ENCODE measurements at places on chromosomes 4 and X.

- no peak for DNase-seq
Measured at GRCh38 chrX:2514131-2514530, 13.4 kb upstream of the DHRSX start.

- no peak for DNase-seq
Measured at GRCh38 chr4:38034986-38035882, 75.0 kb downstream of the PTTG2 start.

- peak; percentile 50 for DNase-seq
Measured at GRCh38 chr4:108166441-108167315, 2.1 kb downstream of the LEF1 start.

DNA sequence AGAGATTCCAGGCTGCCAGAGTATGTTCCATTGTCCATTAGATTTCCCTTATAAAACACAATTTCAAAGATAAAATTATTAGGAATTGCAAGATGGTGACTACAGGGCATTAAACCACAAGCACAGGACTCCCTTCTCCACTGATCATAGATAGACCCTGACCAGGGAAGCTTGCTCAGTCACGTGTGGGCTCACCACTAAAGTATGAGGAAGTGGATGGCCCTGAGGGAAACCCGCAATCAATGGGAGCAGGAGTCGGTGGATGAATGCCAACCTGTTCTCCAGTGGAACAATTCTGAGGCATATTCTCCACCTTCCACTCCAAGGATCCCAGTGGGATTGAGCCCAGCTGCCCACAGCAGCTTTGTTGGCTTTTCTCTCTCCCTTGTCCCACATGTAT, 515.7 kb downstream of the BCOR start:
- DNase-seq: no peak

DNA sequence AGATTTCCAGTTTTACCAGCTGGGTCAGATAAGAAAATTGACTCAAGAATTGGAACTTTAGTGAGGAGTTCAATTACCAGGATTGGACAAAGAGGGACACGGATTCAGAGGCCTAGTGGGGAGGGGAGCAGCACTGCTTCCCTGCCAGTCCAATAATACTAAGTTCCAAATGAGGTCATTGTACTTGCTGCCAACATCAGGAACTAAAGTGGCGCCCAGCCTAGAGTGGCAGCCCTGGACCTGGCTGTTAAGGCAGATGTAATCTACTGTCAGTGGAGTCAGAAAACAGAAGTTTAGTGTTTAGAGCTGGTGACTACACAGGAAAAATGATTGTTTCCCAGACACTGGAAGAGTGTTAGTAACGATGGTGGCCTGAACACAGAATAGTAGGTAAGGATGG, 42.7 kb upstream of the RAPGEF2 start:
- no peak for DNase-seq

- peak; percentile 52 for DNase-seq
Measured at GRCh38 chr4:139453041-139453370, 915 bp upstream of the RAB33B start.

DNA sequence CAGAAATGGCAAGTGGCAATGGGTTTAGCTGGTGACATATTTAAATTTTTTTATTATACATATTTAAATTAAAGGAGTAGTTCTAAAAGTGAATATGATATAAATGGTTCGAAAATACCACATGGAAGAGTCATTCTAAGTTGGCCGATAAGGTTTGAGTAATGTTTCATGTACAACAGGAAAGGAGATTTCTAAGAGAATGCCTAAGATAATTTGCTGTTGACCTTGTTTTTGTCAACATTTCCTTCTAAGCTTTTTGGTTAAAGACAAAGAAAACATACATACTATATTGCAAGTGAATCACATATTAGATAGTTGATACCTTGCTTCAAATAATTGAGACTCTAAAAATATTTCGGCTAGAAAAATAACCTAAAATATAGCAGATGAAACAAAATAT, 526.6 kb upstream of the SLIT2 start:
- no peak for DNase-seq

DNA sequence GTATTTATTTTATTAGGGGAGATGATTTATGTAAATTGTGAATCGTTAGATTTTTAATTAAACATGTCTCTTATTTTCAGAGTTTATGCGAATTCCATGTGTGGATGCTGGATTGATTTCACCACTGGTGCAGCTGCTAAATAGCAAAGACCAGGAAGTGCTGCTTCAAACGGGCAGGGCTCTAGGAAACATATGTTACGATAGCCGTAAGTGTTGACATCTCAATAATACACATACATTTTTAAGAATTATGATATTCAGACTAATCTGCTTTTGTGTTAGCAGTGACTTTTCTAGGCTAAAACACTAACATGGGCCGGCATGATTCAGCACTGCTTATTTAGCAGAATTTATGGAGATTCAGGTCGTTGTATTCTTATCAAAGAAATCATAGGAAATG, 91.2 kb downstream of the RAP1GDS1 start:
- no peak for DNase-seq

- no peak for DNase-seq
Measured at GRCh38 chrX:54223581-54223980, 40.5 kb upstream of the FAM120C start.

DNA sequence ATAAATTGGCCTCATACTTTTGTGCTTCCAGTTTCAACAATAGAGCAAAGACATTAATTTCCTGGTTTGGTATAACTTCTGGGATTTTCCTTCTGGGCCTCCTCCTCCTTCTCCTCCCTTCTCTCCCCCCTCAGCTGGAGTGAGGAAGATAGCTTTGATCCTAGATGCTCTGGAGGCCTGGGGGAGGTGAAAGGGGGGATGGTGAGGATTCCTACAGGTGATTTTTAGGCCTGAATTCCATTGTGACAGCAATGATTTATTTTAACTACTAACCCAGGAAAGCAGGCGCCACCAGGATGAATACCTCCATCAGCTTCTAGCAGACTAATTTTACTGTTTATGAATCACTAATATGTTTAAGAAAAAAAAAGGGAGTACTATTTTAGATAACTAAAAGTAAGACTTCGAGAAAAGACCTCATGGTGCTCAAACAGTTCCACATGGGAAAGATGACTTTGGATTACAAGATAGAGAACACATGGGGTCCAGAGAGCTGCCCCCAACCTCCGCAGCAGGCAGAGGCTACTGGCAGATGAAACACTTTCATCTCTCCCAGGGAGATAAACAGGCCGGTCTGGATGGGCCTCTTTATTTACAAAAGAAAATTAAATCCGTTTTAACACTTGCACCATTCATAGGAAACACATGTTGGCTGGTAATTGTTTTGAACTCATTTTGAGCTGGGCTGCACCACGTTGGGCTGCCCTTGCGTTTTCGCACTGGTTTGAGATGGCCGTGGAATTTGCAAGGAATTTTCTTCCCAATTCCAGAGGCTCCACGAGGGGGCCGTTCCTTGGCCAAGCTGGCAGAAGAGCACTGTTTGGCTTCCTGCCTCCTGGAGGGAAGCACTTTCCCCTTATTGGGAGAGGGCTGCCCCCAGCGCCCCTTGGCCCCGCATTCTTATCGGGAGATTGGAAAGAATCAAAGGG, 125.1 kb upstream of the STX18 start:
- no peak for DNase-seq

GRCh38 chrX:34839451-34839850, 103.1 kb upstream of the FAM47B start:
- DNase-seq: no peak

GRCh38 chrX:124719060-124719459, 372.7 kb downstream of the SH2D1A start:
- no peak for DNase-seq

DNA sequence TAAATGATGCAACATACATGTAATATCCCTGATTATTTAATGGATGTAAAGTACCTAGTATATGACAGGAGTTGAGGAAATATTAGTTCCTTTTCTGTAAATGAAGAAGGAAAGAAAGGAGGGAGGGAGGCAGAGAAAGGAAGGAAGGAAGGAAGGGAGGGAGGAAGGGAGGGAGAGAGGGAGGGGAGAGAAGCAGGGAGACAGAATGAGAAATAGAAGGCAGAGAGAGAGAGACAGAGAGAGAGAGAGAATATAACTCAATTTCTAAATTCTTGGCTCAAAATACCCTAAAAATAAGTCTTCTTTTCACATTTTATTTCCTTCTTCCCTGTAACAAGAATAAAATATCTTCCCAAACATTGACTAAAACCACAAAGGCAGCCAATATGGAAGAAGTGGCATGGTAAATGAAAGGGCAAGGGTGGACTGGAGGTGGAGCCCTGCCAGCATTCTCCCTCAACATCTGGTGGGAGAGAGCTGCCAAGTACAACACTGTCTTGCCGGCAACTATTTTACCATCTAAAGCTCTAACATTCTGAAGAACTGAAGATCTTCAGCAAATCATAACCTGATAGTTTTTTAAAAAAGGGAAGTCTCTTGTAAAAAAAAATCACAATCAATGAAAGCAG, 245.1 kb downstream of the PPP3CA start:
- no peak for DNase-seq

DNA sequence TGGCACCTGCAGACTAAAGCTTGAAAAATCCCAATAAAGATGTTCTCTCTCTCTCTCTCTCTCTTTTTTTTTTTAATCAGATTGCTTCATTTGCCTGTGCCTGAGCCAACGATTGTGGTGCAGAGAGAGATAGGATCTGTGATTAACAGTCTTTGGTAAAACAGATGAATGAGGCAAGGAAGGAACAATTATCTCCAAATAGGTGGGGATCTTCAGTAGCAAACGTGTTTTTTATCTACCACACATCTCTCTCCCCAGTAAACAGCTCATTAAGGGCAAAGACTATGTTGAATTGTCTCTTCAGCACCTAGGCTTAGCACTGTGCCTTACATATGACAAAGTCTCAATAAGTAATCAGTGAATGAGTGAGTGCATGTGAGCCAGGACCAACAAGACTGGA, 96.3 kb downstream of the SMIM20 start:
- no peak for DNase-seq

DNA sequence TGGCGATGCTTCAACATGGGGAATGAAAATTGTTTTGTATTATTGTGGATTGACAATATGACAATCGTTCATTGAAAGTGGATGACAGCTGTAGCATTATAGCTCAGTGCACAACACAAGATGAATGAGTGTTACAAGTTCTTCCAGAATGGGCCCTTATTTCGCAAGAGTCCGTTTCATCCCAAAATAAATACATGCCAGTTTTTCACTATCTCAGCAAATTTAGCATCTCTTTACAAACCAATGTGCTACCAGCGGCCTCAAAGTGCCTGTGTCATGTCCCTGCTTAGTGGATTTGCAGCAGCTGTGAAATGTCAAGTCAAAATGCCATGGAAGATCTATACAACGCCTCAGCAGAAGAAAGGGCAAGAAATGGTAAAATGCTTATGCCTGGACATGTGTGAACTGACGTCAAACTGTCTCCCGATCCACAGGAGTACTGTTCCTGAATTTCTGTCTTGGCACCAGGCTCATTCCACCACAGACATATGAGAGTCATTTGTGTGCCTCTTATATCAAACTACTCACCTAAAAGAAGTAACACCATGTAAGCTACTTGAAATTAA, 109.6 kb downstream of the MAML3 start:
- DNase-seq: no peak

DNA sequence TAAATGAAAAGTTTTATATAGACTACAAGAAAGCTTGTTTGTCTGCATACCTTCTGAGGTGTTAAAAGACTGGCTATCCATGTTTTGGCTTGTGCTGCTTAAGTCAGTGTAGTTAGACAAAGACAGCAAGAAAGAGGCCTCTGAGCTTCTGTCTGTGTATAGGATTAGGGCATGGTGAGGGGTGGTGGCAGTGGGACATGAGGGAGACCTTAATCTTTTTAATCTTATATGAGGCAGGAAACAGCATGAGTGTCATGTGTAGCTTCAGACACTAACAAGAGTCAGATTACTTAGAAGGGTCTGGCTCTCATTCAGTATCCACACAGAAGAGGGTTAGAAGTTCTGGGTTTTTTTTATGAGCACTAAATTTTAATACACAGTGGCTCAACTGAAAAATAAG, 213.3 kb downstream of the GABRG1 start:
- no peak for DNase-seq

GRCh38 chrX:145687707-145688106, 129.9 kb upstream of the SLITRK2 start:
- no peak for DNase-seq

DNA sequence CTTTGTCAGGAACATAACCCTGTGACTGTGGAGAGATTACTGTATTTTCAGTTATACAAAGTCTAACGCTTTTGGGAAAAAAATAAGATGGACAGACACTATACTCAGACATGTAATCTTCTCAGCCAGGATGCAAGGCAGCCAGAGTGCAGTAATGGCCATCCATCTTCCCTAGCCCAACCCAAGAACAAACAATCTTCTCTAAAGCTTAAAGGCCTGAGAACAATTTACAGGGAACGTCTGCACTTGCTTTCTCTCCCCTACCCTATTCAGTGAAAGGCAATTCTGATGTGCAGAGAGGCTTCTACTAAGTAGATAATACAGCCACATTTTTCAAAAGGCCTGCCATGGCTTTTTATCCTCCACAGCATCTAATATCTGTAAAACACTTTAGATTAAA, 471.3 kb downstream of the FGF13 start:
- DNase-seq: no peak

DNA sequence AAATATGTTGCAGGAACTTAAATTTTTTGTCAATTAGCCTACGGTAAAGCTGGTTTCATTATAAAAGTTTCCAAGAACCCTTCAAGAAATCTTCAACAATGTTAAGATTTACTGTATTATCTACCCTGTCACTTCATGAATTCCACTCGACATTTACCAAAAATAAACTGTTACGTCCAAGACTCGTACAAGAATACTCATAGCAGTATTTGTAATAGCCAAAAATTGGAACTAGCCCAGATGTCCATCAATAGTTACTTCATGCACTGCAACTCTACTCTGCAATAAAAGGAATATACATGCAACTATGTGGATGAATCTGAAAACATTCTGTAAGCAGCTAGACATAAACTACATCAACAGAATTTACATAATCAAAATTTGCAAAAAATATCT, 13.4 kb downstream of the RBMX start:
- DNase-seq: no peak

DNA sequence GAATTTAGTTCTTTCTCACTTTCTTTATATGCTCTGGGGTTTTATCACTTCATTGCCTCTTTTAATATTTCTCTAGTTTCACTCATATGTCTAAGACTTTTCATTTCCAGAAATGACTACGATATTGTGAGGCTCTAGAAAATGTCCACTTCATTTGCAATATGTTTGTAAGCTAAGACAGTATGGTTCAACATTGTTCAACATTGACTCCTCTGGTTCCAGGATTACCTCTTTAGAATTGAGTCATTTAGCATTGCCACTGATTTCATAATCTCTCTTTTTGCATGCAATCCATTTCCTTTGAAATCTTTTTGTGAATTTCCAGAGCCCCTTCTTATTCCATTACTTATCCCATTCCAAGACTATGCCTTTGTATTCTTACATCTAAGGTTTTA, 32.3 kb downstream of the BBS12 start:
- DNase-seq: no peak

GRCh38 chr4:2044119-2044485, 15.0 kb upstream of the NAT8L start:
- DNase-seq: no peak
